Skin of body (tissue), 3 donors: ENCODE measurements at places on chromosomes 5 and 9.

DNA sequence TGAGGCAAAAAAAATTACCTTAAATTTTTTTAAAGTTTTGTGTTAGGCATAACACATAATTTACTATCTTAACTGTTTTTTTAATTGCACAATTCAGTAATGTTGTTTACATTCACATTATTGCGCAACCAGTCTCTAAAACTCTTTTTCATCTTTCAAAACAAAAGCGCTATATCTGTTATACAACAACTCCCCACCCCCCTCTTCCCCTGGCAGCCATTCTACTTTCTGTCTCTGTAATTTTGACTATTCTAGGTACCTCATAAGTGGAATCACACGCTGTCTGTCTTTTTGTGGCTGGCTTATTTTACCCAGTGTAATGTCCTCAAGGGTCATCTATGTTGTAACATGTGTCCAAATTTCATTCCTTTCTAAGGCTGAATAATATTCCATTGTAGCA lies 241.5 kb upstream of the DMRT1 start:
- DNase-seq: no peak

DNA sequence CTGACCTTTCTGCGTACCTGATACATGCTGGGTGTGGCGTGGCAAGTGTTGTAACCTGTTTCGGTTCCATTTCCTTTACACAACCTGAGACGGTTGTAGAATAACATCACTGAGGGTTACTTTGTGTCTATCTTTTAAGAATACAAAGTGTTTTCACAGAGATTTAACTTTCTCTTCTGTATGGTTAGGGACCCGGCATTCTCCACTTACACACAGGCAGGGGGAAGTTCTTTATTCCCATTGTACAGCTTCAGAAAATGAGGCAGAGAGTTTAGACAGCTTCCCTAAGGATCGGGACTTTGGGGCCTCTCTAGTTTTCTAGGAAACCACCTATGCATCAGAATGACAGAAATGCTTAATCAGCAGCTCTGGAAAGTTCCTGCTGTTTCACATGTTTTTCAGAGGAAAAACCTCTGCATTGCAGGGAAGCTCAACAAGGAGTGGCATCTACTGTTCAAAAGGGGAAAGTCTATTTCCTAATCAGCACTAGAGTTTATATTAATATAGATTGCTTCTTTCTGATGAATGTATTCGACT lies 41.3 kb downstream of the CAST start:
- peak; percentile 26 for DNase-seq

DNA sequence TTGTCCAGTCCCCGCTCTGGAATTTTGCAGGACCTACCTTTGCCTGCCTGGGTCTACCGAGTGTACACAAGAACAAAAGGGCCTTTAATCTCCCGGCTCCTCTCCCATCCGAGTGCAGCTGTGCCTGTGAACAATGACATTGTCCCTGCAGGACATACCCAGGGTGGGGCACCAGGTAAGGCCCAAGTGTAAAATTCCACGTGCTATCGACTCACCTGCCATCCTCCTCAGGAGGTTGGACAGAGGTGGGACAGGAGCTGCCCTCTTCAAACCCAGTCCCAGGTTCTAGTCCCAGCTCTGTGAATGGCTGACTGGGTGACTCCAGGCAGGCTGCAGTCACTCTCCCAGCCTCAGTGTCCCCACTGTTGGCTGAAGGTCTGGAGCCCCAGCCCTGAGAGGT lies 159.6 kb upstream of the ALDH1B1 start:
- no peak for DNase-seq

DNA sequence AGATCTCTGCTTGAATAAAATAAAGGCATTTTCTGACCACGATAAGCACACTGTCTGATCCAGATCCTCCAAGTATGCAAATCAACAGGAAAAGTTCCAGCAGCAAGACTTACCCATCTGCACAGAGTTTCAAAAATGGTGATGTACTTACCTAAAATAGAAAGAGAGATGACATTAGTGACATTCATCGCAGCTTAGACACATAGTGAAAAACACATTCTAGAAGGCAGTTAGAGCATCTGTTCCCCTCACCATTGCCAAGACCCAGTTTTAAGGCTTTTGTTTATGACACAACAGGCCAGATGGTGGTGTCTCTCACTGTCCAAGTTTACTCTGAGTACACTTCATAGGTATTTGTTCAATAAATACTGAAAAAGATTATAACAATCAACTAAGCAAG lies 207.7 kb downstream of the PDE4D start:
- DNase-seq: peak; percentile 89

GRCh38 chr5:37807621-37808301 lies 32.1 kb downstream of the GDNF start:
- no peak for DNase-seq

DNA sequence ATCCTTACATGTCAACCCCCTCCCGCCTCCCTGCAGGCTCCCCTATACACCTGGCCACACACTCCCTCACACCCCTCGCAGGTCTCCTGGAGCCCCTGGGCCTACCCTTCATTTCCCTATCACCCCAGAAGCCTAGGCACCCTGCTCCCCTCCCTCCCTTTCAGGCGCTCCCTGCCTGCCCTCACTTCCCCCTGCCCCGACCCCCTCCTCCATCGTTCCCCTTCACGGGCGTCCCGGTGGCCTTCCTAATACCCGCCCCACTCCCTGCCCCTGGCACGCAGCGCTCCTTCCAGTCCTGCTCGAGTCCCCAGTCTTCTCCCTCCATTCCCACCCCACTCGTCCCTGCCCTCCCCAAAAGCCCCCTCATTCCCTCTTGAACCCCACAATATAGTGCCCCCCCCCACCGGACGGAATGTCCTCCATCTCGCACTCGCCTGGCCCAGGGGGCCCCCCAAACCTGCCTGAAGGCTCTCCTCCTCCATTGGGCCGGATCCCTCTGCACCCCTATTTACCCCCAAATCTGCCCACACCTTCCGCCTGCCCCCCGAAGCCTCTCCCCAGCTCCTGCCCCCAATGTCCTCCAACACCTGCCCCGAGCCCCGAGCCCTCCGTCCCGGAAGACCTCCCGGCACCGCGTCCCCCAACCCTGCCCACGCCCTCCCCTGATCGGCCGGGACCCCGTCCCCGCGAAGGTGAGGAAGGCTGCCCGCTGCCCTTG lies 746 bp downstream of the STRBP start:
- no peak for DNase-seq

- DNase-seq: no peak
Measured at GRCh38 chr5:2556375-2556966, 195.0 kb downstream of the IRX2 start.

GRCh38 chr9:135502168-135502872 lies 1.8 kb downstream of the MRPS2 start:
- DNase-seq: no peak

GRCh38 chr9:76109953-76110352 lies 219.5 kb downstream of the PCSK5 start:
- no peak for DNase-seq

- DNase-seq: no peak
Measured at GRCh38 chr5:10235350-10235749, 14.3 kb downstream of the ATPSCKMT start.

DNA sequence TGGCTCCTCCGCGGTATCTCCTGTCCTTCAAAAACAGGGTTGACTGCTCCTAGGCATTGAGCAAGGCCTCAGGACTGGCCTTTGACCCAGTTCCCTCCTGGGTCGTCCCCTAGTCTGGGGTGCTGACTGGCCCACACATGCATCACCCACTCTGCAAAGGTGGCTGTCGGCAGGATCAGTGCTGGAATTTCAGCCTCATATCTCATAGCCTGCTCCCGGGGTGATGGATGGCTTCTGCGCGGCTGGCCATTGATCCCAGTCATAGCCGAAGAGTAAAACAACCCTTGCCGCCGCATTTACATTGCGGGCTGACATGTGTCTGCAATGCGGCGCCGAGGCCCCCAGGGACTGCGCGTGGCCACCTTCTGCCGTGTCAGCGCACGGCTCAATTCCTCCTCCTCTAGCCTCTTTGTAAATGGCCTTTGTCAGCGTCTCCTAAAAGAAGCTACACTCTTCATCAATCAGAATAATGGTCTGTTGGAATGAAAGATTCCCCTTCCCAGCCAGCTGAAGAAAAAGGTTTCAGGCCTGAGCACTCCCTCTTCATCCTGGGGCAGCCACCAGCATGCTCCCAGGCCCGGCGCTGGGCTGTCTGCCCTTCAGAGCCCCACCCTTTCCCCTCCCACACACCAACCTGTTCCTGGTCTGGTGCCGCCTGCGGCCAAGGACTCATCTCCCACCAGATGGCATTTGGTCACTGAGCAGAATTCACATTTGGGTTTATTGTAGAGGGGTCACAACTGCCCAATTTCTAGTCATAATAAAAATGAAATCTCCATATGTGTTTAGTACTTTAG lies 159.0 kb downstream of the PJA2 start:
- no peak for DNase-seq

DNA sequence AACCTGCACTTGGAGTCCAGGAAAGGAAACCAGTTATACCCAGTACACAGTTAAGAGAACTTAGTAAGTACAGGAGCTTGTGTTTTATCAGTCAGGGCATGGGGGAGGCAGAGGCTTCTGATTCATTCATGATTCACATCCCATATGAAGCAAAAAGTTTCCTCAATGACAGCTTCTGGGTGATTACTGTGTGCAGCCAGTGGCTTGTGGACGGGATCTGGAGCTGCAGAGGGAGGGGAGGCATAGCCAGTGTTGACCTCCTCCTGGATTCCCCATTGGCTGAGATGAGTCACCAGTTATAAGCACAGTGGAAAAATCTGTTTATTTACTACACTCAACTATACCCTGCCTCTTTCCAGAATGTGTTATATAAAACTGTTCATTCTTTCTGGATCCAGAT lies 17.7 kb downstream of the IL31RA start:
- no peak for DNase-seq

GRCh38 chr9:33468215-33468730 lies 5.5 kb downstream of the NOL6 start:
- no peak for DNase-seq

DNA sequence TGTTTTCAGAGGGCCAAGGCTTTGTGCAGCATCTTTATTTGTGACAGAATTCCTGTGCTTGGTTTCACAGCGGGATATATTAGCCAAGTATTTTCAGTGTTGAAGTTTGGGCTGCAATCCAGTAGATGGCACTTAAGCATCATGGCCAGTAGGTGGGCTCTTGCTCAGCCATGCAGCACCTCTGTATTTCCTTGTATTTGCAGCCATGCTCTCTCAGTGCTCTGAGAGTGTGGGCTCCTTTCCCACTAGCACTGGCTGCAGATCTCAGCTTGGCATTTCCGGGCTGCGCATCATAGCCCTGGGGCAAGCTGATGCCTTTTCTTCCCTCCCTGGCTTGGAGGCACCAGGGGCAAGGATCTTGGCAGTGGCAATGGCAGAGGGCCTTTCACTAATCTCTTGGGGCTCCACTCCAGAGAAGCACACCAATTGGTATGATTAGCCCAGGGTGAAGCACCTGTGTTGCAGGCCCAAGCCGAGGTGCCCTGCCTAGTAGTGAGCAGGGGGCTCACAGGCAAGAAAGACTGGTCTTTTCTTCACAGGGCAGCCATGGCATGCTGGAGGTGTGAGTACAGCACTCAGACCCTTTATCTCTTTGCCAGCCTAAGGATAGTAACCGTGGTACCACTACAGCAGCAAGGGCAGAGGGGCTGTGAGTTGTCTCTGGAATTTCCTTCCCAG lies 48.3 kb downstream of the SLCO6A1 start:
- DNase-seq: no peak

GRCh38 chr5:131274326-131275063 lies 10.6 kb downstream of the CDC42SE2 start:
- DNase-seq: no peak

- no peak for DNase-seq
Measured at GRCh38 chr5:133706506-133707430, 94.4 kb upstream of the FSTL4 start.

DNA sequence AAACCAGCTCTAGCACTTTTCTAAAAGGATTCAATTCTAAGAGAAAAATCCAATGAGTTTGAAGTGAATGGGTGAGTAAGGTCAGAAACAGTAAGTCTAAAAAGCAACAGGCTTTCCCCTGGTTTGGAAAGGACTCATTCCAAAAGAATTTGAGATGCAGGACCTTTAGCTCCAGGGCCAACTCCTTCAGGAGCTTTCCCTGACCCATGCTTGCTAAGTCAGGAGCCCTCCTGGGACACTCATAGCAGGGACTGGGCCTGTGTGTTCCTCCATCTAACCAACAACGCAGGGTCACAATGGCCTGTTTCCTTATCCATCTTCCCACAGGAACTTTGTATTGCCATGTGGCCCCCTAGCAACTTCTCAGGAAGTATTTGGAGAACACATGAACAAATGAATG lies 198.8 kb downstream of the FRMD3 start:
- DNase-seq: no peak

DNA sequence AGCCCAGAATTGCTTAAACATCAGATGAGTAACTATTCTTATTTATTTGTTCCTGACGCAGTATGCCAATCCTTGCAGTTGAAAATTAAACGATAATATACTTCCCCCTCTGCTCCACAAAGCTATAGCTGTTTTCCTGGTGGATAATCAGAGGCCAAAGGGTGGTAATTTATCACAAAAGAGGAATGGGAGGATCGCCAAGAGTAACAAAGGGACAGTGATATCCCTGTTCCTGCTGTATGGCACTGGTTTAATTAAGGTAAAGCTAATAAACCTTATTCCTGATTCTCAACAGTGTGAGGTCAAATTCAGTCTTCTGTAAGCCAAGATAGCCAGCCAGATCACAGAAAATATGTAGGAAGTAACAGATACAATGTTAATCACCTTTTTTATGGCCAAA lies 33.4 kb upstream of the PTGER4 start:
- DNase-seq: no peak

GRCh38 chr9:114545055-114545454 lies 39.8 kb upstream of the WHRN start:
- no peak for DNase-seq

GRCh38 chr5:31825518-31826068 lies 186.7 kb downstream of the PDZD2 start:
- DNase-seq: peak; percentile 61

DNA sequence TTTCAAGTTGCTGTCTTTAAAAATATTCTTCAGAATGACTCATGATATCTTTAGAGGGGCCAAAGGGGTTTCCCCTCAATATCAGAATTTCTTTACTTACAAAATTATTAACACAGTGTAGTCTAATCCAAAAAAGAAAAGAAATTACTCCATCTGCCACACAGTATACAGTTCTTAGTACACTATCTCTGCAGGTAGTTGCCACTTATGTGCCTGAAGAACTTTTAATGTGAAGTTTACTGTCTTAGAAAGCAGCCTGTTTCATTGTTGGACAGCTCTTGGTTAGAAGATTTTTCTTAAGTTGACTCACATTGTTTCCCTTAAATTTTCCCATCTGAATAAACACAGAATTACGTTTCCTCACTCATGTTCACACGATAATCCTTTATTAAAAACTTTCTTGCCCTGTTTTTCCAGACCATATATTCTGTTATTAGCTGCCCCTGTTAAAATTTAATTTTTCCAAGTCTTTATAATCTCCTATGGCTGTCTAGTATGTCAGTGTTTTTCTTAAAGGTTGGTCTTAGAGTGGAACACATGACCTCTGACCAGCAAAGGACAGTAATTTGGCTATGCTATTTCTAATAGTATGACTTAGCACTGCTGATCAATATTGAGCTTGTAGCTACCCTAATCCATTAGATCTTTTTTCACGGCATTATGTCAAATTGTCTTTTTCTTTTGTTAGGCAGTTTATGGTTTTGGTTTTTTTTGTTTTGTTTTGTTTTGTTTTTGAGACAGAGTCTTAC lies 21.8 kb upstream of the FKTN start:
- no peak for DNase-seq

- peak; percentile 6 for DNase-seq
Measured at GRCh38 chr5:34897646-34898045, 17.7 kb downstream of the RAD1 start.

GRCh38 chr9:36818242-36818938 lies 215.7 kb downstream of the PAX5 start:
- no peak for DNase-seq
